HT1080 (cell line): ENCODE measurements at places on chromosomes 3 and 15.

GRCh38 chr3:140187028-140187427 lies 252.0 kb downstream of the CLSTN2 start:
- no peak for DNase-seq

DNA sequence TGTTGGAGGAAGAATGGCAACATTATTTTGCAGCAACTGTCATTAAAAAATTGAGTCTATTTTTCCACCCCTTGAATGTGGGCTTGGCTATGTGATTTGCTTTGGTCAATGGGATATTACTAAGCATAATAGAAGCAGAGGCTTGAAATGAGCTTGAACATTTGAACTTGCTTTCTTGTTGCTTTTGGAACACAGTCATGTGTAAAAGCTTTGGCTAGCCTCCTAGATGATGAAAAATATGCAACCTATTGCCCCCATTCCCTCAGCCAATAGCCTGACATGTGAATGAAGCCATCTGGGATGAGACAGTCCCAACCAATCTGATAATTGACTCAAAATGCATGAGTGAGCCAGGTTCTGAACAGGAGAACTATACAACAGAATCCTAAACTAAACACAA lies 78.4 kb downstream of the PLSCR2 start:
- peak; percentile 25 for DNase-seq

GRCh38 chr3:167864552-167864874 lies 129.0 kb downstream of the SERPINI1 start:
- DNase-seq, result no peak

DNA sequence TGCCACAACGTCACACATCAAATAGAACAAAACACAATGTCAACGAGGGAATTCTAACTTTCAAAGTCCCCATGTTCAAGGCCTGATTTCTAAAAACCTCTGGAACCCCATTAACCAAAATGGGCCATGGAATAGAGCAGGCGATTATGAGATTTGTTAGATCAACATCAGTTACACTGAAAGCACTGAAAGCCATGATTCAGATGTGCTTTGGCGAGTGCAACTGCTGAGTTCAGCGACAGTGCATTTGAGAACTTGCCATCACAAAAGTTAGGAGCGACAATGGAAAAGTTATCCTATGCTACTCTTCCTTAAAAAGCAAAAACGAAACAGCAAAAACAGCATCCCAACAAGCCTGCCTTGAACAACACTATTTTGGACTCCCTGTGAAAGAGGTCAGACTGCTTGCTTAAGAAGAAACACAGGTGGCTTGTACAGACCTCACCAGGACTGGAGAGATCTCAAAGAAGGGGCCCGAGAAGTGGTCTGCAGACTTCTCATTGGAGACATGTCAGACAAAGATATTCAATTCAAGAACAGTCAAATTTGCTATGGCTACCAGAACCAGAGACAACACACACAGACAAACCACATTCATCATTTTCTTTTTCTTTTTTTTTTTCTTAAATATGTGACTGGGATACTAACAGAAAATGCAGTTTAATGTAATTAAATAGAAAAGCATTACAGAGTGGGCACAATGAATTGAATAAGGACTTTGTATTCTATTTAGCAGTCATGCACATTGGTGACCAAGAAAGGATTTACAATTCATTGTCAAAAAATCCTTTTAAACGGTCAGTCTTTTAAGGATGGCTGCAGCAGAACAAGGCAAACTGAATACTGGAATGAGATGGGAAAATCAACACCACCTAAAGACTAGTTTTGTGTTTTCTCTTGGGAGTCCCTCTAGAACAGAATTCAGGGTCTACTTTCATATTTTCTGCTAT lies 20.9 kb downstream of the UQCC5 start:
- no peak for DNase-seq

GRCh38 chr3:152644478-152644877 lies 190.5 kb upstream of the P2RY1 start:
- DNase-seq, result no peak

DNA sequence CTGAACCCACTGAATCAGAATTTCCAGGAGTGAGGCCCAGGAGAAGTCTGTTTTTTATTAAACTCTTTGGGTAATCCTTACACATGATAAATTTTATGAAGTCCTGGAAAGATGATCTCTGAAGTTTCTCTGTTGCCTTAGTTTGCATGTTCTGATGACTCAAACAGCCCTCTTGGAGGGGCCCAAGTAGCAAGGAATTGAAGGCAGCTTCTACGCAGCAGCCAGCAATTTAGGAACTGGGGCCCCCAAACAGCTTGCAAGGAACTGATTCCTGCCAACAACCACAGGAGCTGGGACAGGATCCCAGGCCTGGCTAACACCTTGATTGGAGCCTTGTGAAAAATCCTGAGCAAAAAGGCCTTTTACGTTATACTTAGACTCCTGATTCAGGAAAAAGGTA lies 5.4 kb upstream of the ACP3 start:
- no peak for DNase-seq
